ENCODE measurements at places on chromosomes 4 and X. TPM values are rescaled to one million over a fixed set of nuclear protein-coding genes. Genes with fewer than 3 reads are reported as not detected.
A peak's percentile ranks its signal among the peaks of the same experiment; 100 is the strongest.

- DNase-seq: peak; percentile 6
- no peak overlapping the region for H3K27ac ChIP-seq
- H3K4me3 ChIP-seq: no peak overlapping the region
These were observed 325.7 kb downstream of the PCDH7 start for GRCh38 chr4:31045724-31046318.

RTL5 gene
- total RNA-seq: 13.2 TPM

- peaks cover 27% of the 10 kb centered on the region for H3K4me1 ChIP-seq
- H3K27me3 ChIP-seq: no peaks in the 10 kb centered on the region
- no peaks in the 10 kb centered on the region for H3K36me3 ChIP-seq
- H3K4me3 ChIP-seq: no peak overlapping the region
- peak overlapping the region; percentile 54 for H3K27ac ChIP-seq
- DNase-seq: peak; percentile 60
These were observed 229.5 kb downstream of the SPCS3 start for GRCh38 chr4:176549161-176549865.

DNA sequence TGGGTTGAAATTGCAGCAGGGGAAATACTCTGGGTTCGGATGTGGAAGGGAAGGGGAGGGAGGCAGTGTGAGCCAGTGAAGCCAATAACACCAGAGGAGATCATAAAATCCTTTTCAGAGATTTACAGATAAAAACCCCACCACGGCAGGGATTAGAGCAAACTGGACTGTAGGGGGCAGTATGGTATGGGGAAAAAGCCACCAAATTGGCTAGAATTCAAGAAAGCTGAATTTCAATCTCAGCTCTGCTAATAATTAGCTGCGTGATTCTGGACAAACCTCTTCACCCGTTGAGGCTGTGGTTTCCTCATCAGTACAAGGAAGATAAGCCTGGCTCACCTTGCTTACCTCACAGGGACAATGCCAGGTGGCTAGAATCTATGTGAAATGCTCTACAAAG is 108.1 kb downstream of the ATG4A start:
- no peaks in the 10 kb centered on the region for H3K27me3 ChIP-seq
- no peaks in the 10 kb centered on the region for H3K36me3 ChIP-seq
- no peak overlapping the region for H3K27ac ChIP-seq
- no peaks in the 10 kb centered on the region for H3K4me1 ChIP-seq
- DNase-seq: no peak

DNA sequence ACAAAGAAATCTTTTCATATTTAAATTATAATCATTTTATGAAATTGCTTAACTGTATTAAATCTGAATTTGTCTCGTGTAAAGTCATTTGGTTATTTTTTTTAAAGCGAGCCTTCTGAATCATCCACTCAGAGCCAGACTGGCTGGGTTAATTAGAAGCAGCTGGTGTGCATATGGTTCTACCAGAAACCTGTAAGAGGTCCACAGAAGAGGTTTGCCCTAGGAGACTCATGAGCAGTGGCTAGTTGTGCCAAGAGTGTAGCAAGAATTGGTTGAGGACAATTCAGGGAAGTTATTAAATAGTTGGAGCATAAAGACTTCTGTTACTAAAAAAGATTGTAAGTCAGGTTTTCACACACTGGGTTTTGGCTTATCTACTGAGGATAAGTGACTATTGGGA is 267.4 kb downstream of the IL1RAPL2 start:
- peak; percentile 65 for DNase-seq
- no peaks in the 10 kb centered on the region for H3K4me1 ChIP-seq
- no peak overlapping the region for H3K27ac ChIP-seq
- no peaks in the 10 kb centered on the region for H3K36me3 ChIP-seq
- no peaks in the 10 kb centered on the region for H3K27me3 ChIP-seq

GRCh38 chr4:48645225-48645794 is 134.8 kb downstream of the FRYL start:
- H3K36me3 ChIP-seq: no peaks in the 10 kb centered on the region
- H3K27ac ChIP-seq: no peak overlapping the region
- peak; percentile 16 for DNase-seq

DNA sequence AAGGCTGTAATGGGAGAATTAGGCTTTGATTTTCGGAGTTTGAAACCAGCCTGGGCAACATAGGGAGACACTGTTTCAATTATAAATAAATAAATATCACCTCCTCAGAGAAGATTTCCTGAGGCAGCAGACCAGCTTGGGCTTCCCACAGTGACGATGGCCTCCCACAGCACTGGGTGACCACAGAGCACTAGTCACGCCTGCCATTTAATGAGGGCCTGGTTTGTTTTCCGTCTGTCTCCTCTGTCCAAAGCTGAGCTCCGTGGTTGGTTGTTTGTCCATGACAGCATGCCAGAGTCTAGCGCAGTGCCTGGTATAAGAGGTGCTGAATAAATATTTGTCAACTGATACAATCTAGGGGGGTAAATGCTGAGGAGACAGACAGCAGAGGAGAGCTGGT is 10.4 kb upstream of the PDGFRA start:
- H3K27me3 ChIP-seq: no peaks in the 10 kb centered on the region
- no peaks in the 10 kb centered on the region for H3K36me3 ChIP-seq
- H3K27ac ChIP-seq: no peak overlapping the region
- H3K4me3 ChIP-seq: no peak overlapping the region
- H3K4me1 ChIP-seq: peaks cover 4% of the 10 kb centered on the region
- no peak for DNase-seq

CYTL1 gene
- 9.6 TPM for total RNA-seq

SSX3 gene
- not detected for total RNA-seq

GAGE12H gene
- not detected for total RNA-seq

GRCh38 chrX:68648960-68649359 is 1.5 kb downstream of the STARD8 start:
- H3K36me3 ChIP-seq: no peaks in the 10 kb centered on the region
- H3K27ac ChIP-seq: no peak overlapping the region
- no peak overlapping the region for H3K4me3 ChIP-seq
- peak; percentile 14 for DNase-seq
- no peaks in the 10 kb centered on the region for H3K4me1 ChIP-seq

- no peaks in the 10 kb centered on the region for H3K4me1 ChIP-seq
- no peak overlapping the region for H3K27ac ChIP-seq
- no peaks in the 10 kb centered on the region for H3K36me3 ChIP-seq
- DNase-seq: no peak
These were observed 725.4 kb downstream of the PCDH7 start for GRCh38 chr4:31445526-31445925.

GRCh38 chr4:47615385-47615784 is 130.3 kb downstream of the ATP10D start:
- no peaks in the 10 kb centered on the region for H3K27me3 ChIP-seq
- peak; percentile 49 for DNase-seq
- H3K4me3 ChIP-seq: no peak overlapping the region
- H3K36me3 ChIP-seq: no peaks in the 10 kb centered on the region
- no peak overlapping the region for H3K27ac ChIP-seq

GRCh38 chr4:168291242-168291641 is 27.3 kb downstream of the DDX60 start:
- H3K27ac ChIP-seq: no peak overlapping the region
- H3K4me1 ChIP-seq: no peaks in the 10 kb centered on the region
- H3K27me3 ChIP-seq: no peaks in the 10 kb centered on the region
- no peak for DNase-seq
- no peak overlapping the region for H3K4me3 ChIP-seq
